ENCODE measurements at places on chromosomes 7 and 10.

- DNase-seq: no peak
Measured at GRCh38 chr10:23192712-23193434, 761 bp downstream of the PTF1A start.

- no peak for DNase-seq
Measured at GRCh38 chr7:90178679-90179278, 24.5 kb downstream of the STEAP1 start.

DNA sequence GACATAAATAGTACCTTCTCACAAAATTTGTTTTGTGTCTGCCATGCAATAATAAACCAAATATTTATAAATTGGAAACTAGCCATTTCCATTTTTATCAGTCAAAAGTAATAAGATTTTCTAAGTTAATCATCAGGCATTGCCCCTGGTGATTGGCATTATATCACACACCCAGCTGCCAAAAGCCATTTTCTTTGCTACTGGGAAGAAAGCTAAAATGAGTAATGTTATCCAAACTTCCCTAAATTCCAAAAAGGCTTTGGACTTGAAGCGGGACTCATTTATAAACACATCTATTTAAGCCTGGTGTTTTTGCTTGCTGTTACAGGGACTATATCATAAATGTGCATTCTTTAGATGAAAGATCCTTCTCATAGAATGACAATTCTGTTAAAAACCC lies 86.0 kb downstream of the AKR1D1 start:
- DNase-seq: no peak

DNA sequence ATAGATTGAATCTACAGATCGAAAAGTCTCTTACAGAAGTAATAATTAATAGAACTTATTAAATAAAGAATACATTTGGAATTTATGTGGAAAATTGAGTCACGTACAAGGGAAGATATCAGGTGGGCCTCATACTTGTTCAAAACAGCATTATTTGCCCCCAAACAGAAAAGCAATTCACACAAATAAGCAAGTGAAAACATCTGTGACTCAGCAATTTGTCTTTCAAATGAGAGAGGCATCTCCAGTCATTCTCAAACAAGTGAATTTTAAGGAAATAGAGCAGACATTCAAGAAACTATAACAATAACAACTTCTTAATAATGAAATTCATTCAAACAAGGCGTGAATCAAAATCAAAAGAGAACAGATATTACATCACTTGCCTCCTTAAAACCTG lies 50.1 kb downstream of the SEMA3A start:
- DNase-seq: no peak

GRCh38 chr7:88758381-88759229 lies 895 bp upstream of the ZNF804B start:
- DNase-seq: no peak

DNA sequence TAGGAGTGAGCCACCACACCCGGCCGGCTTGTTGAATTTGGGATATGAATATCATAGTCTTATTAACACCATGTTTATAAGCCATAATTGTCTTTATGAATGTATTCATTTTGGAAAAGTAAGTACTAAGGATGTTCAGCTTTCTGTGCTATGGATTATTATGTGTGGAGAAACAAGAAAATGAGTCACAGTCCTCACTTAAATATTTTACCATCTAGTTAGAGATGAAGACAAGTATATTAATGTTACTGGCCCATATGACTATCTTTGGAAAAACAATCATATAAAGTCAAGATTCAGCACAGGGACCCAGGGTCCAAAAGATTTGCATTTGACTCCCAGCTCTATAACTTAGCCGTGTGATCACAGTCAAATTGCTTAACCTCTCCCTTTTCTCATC lies 9.8 kb upstream of the TOMM7 start:
- DNase-seq: no peak

- no peak for DNase-seq
Measured at GRCh38 chr10:69335063-69335587, 56.8 kb downstream of the HK1 start.

DNA sequence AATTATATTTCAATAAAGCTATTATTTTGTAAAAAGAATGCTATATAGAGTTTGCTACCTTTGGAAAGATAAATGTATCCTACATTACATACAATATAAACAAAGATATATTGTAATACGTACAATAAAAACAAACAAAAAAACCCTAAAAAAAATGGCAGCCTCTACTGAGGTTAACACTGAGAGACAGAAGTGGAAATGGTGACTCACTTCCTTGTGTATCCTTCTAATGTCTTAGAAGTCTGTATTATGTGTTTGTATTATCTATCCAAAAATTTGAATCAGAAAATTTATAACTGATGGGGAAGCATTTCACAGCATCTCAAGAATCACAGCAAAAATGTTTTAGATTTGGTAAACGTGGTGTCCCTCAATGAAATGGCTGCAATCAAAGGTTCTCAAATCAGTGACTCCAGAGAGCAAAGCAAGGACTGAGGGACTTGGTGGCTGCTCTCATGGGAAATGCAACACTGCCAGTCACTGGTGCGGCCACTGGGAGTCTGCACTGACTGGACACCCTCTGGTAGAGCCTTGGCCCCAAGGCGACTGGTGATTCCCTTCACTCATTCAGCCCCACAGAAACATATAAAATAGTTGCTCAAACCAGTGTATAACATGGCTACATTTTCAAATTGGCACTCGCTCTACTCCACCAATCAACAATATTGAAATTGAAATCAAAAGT lies 53.8 kb downstream of the PANK1 start:
- no peak for DNase-seq

DNA sequence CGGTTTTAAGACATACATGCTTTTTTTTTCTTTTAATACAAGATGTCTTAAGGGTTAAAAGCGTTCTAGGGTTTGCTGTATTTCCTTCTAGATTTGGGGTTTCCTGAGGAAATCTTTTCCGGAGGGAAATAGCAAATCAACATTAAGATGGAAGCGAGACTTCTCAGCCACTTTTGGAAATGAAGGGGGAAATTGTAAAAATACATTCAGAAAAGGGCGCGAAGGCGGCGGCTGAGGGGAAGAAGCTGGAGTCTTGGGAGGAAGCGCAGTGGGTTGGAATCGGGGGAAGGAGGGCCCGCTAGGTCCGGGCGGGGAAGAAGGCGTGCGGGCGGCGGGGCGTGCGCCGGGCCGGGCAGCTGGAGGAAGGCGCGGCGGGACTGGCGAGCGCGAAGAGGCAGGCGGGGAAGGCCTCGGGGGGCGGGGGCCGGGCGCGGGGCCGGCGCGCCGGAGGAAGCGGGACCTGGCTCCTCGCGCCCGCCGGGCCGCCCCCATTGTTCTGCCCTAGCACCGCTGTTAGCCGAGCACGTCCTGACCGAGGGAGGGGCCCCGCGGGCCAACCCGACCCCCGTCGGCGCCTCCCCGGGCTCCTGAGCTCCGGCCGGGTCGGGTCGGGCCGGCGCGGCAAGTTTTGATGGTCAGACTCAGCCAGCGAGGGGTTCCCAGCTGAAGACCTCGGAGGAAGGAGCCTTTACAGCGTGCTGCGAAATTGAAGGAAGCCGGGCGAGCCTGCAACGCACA lies 1.5 kb upstream of the SKIDA1 start:
- no peak for DNase-seq

- DNase-seq: no peak
Measured at GRCh38 chr10:62079885-62080559, 178.5 kb downstream of the ARID5B start.

DNA sequence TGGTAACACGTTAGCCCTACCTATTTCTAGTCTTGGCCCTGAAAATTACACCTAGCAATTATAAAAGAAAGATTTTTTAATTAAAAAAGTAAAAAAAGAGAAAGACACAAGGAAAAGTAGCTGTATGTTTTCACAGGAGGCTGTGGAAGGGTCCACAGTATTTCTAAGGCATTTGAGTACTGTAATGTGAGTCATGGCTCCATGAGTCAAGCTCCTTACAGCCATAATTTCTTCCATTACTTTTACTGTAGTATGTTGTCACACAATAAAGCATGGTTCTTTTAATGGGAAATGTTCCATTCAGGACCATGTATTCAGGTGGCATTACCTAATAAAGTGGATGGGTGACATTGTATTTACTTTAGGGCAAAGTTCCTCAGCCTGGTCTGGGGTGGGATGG lies 113.4 kb downstream of the GPR37 start:
- DNase-seq: no peak

DNA sequence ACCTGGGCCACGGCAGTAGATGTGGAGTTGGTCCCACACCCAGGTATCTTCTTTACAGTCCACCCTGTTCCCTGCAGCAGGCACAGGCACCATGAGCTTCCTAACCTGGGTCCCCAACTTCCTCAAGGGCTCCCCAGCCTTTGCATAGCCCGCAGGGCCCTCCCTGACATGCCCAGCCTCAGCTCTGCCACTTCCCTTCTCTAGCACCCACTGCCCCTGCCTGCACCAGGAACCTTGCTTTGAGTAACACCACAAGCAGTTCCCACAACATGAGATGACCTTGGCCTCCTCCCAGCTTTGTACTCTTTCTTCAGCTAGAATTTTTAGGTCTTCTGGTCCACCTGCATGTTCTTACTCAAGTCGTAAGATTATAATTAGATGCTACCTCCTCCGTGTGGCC lies 92.2 kb upstream of the ZPBP start:
- no peak for DNase-seq

GRCh38 chr7:20352573-20353306 lies 22.0 kb downstream of the ITGB8 start:
- no peak for DNase-seq

GRCh38 chr10:24821986-24822385 lies 98.3 kb upstream of the ARHGAP21 start:
- DNase-seq: no peak

Measured in mesenteric fat pad (tissue), 1 donor.